ENCODE measurements at places on chromosomes 13 and 19.

DNA sequence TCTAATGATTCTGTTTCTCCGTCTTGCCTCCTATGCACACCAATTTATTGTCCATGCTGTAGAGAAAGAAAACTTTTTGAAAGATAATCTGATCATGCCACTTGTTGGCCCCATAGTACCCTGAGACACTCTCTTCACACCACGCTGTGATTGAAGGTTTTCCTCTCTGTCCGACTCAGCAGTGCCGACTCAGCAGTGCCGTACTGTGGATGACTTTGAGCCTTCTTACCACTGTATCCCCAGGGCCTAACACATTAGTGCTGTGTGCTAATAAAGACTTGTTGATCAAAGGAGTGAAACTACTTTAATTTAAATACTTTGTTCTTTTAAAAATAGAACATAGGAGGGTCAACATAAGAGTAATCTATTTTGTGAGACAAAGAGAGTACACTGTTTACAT is 429.6 kb downstream of the KLF12 start:
- no peak for DNase-seq

DNA sequence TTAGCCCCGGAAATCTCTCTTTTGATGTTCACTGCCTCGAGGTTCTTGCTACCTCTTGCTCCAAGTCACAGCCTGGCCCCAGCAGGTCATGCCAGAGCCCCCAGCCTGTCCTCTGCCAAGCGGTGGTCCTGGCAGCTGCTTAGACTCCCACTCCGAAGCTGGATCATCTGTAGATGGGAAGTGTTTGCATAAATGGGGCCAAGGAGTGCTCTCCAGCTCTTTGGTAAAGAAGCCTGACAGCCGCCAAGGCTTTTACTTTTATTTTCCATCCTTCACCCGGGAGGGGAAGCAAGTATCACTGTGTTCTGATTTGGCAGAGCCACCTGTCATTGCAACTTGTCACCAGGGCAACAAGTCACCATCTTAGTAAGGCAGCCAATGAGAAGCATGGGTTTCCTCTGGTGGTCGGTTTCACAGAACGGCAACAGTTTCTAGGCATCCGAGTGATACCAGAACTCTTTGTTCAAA is 10.6 kb upstream of the RETN start:
- peak; percentile 61 for DNase-seq

- no peak for DNase-seq
Measured at GRCh38 chr13:32414580-32414979, 13.3 kb downstream of the N4BP2L1 start.

GRCh38 chr13:79988573-79988972 is 352.4 kb downstream of the SPRY2 start:
- no peak for DNase-seq

DNA sequence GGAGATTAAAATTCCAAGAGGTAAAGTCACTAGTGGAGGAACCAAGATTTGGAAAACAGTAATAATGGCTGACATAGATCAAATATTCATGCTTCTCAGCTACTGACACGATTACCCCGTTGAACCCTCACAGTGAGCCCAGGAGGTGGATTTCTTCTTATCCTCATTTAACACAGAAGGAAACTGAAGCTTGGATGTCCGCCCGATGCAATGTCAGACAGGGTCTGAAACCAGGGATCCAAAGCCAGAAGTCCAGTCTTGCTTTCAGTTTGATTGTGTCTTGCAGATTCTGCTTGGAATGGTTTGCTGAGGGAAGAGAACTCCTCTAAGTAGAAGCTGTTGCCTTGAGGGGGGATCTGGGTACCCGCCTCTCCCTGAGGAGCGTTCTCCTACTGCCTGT is 404.7 kb downstream of the KCNRG start:
- no peak for DNase-seq

- peak; percentile 24 for DNase-seq
Measured at GRCh38 chr13:30466841-30467252, 1.1 kb upstream of the HMGB1 start.

DNA sequence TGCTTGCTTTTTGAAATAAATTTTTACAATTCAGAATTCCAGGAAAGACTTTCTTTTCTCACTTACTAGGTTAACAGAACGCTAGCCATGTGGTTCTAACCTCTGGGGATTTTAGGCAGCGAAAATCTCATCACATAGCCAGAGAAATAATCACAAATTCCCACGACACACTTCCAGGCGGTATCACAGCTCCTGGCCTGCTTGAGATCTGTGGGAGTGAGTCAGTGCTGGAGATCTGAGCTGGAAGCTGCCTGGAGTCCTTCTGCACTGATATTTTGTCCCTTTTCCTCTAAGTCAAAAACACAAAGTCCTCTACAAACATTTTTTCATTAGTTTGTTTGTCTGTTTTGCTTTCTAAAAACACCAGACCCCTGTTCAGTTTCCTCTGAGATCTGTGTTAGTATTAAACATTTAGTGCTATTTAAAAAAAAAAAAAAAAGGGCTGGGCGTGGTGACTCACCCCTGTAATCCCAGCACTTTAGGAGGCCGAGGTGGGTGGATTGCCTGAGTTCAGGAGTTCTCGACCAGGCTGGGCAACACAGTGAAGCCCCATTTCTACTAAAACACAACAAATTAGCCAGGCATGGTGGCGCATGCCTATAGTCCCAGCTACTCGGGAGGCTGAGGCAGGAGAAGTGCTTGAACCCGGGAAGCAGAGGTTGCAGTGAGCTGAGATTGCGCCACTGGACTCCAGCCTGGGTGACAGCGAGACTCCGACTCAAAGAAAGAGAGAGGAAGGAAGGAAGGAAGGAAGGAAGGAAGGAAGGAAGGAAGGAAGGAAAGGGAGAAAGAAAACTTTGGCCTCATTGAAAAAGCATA is 12.2 kb upstream of the UBE2L5 start:
- no peak for DNase-seq

DNA sequence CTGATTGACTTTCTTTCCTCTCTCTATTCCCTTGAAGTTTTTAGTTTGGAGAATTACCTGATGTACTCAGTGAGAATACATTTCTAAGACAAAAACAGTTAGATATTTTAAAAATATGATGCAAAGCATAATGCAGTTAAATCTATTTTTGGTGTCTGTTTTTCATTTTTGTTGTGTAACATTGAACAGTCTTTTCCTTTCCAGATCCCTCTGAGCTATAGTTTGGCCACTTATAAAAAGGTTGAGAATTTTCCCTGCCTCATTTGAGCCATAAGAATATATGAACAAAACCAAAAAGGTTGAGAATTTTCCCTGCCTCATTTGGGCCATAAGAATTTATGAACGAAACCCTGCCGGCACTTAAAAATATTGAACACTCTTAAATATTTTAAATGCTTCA is 57.0 kb upstream of the IPO5 start:
- DNase-seq, result no peak

GRCh38 chr19:10920288-10920655 is 8.2 kb downstream of the YIPF2 start:
- DNase-seq, result no peak

GRCh38 chr19:7970716-7971448 is 27.4 kb upstream of the TIMM44 start:
- peak; percentile 34 for DNase-seq

- no peak for DNase-seq
Measured at GRCh38 chr19:8392017-8392591, 1.9 kb downstream of the RAB11B start.

- no peak for DNase-seq
Measured at GRCh38 chr13:68616600-68617222, 1386.6 kb upstream of the PCDH9 start.

- DNase-seq, result no peak
Measured at GRCh38 chr13:22082030-22082429, 411.2 kb downstream of the FGF9 start.

All from inflammatory macrophage (primary cell).